Memory B cell (primary cell): ENCODE measurements at places on chromosomes 7 and 10.

- no peak overlapping the region for H3K27ac ChIP-seq
- H3K4me1 ChIP-seq, result no peaks in the 10 kb centered on the region
- no peak for DNase-seq
- H3K4me3 ChIP-seq, result no peak overlapping the region
- H3K27me3 ChIP-seq, result peaks cover 2% of the 10 kb centered on the region
These were observed 108.7 kb upstream of the KMT2C start for GRCh38 chr7:152544481-152544927.

- no peaks in the 10 kb centered on the region for H3K27me3 ChIP-seq
- no peak overlapping the region for H3K4me3 ChIP-seq
- no peak for DNase-seq
- no peaks in the 10 kb centered on the region for H3K4me1 ChIP-seq
- H3K27ac ChIP-seq, result no peak overlapping the region
These were observed 157.4 kb upstream of the MAGI2 start for GRCh38 chr7:79610748-79611304.

GRCh38 chr7:158386866-158387545, 200.6 kb downstream of the PTPRN2 start:
- H3K27me3 ChIP-seq, result peaks cover 3% of the 10 kb centered on the region
- H3K4me3 ChIP-seq, result no peak overlapping the region

DNA sequence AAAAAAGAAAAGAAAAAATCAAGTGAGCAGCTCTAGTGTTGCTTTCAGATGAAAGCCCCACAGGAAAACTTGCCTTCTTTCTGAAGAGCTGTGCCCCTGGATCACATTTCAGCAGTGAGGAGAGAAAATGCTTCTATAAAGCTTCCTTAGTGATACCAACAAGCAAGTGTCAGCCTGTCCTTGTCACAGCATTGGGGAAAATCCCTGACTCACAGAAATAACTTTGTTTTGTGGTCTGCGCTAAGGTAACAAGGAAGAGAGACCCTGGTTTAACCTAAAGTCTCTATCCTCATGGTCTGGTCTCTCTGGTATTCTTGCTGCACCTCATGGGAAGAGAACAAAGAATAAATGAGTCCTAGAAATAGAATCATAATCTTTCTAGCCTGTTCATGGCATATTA, 885.2 kb upstream of the SORCS1 start:
- no peak overlapping the region for H3K4me3 ChIP-seq
- no peaks in the 10 kb centered on the region for H3K27me3 ChIP-seq
- H3K36me3 ChIP-seq, result no peaks in the 10 kb centered on the region
- no peak overlapping the region for H3K27ac ChIP-seq

DNA sequence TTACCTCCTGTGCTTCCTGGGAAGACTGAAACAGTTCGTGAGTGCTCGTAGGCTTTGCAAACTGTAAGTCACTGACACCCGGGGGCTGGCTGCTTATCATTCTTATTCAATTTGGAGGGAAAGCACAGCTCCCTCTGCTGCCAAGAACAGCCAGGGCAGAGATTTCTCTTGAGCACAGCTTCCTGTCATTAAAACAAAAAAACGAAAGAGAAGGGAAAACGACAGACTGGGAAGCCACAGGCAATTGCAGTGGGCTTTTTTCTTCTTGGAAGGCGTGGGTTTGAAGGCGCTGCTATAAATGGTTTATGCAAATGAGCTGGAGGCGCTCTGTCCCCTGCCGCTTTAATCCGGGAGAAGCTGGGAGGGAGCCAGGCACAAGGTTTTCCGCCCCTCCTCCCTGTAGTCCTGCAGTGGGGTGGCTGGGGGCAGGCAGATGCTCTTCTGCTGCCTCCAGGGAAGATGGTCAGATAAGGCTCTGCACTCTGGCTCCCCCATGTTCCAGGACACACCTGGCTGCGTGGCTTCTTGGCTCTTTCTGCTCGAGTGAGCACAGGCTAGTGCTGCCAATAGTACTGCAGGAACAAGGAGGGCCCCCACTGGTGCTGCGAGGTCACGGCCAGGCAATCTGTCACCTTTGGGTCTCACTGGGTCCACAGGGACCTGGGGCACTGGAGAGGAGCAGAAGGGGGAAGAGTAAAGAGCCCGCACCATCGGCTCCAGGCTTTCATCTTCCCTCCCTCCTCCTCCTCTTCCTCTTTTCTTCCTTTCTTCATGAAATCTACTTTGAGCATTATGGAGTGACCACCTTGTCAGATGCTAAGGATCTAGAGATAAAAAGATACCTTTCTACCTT, 49.5 kb downstream of the NEURL1 start:
- H3K27me3 ChIP-seq, result peaks cover 17% of the 10 kb centered on the region
- H3K4me3 ChIP-seq, result peak overlapping the region; percentile 78
- DNase-seq, result no peak
- H3K36me3 ChIP-seq, result no peaks in the 10 kb centered on the region

DNA sequence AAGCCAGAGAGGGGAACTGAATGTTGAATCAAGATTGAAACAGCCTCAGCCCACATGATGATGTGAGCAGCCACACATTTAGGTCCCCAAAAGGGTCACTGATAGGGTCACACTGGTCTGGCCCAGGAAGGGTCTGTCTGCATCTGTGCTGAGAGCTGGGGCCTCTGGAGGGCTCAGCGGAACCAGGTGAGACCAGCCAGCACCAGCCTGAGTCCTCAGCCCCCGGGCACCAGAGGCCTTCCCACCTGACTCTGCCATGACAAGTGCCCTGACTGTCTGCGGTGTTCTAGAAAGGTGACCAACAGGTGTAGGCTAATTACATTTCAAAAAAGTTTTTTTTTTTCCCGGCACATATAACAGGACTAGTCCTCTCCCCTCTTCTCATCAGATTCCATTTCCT, 76.2 kb downstream of the WDR11 start:
- H3K27me3 ChIP-seq, result peaks cover 1% of the 10 kb centered on the region
- no peak overlapping the region for H3K27ac ChIP-seq
- no peak overlapping the region for H3K4me3 ChIP-seq
- no peaks in the 10 kb centered on the region for H3K36me3 ChIP-seq
- H3K4me1 ChIP-seq, result no peaks in the 10 kb centered on the region

- H3K4me3 ChIP-seq, result no peak overlapping the region
- no peaks in the 10 kb centered on the region for H3K36me3 ChIP-seq
- H3K27ac ChIP-seq, result no peak overlapping the region
- H3K4me1 ChIP-seq, result no peaks in the 10 kb centered on the region
- no peak for DNase-seq
- H3K27me3 ChIP-seq, result peaks cover 10% of the 10 kb centered on the region
These were observed 693.3 kb downstream of the GRID1 start for GRCh38 chr10:85673270-85673669.

DNA sequence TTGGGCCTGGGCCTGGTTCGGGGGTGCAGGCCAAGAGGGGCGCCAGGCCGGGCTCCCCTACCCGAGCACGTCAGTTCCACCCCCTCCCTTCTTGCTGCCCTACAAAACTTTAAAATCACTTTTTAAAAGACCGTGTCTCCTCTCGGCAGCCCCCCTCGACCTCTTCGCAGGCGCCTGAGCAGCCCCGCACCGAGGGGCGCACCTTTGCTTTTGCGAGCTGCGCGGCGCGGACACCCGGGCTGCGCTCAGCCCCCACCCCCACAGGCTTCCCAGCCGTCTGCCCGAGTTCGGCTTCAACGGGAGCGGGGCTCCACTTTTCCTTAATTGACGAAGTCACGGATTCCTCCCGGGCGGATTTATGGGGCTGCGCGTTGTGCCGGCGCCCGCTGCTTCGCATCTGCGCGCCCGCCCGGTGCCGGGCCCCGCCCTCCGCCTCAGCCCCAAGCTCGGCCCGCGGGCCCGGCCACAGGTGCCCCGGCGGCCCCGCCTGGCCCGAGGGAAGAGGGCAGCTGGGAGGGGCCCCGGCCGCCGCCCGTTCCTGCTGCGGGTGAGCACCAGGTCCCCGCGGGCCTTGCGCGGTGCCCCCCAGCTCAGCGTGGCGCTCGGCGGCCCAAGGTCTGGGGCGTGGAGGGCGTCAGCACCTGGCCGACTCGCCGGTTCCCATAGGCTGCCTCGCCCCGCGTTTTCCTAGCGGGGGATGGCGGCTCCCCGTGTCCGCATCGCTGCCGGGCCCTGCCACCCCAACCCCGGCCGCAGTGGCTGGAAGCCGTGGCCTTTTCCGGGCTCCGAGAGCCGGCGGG, 10.8 kb upstream of the MNX1 start:
- H3K27me3 ChIP-seq, result peaks cover 36% of the 10 kb centered on the region
- no peak overlapping the region for H3K4me3 ChIP-seq
- DNase-seq, result no peak
- peaks cover 7% of the 10 kb centered on the region for H3K4me1 ChIP-seq
- no peak overlapping the region for H3K27ac ChIP-seq
- H3K36me3 ChIP-seq, result no peaks in the 10 kb centered on the region

DNA sequence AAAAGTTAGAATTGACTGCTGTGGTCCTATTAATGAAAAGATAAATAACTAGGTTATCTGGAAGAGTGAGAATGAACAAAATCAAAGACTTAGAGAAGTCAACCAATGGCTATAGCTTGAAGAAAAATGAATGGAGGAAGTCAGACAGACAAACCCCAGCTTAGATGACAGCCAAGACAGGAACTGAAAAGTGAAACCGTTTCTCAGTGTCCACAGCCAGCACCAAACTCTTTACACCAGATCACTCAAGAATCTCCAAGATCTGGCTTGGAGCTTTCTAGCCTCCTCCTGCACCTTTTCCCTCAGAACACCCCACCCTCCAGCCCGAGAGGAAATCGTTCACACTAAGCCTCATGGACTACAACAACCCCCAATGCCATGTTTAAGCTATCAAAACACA, 167.0 kb downstream of the SFMBT2 start:
- peak overlapping the region; percentile 76 for H3K27ac ChIP-seq
- no peaks in the 10 kb centered on the region for H3K27me3 ChIP-seq
- DNase-seq, result no peak
- peaks cover 12% of the 10 kb centered on the region for H3K36me3 ChIP-seq

GRCh38 chr10:106872176-106872575, 292.3 kb downstream of the SORCS1 start:
- no peak overlapping the region for H3K27ac ChIP-seq
- no peaks in the 10 kb centered on the region for H3K36me3 ChIP-seq
- H3K27me3 ChIP-seq, result no peaks in the 10 kb centered on the region
- no peaks in the 10 kb centered on the region for H3K4me1 ChIP-seq
- no peak overlapping the region for H3K4me3 ChIP-seq
- no peak for DNase-seq

- H3K4me1 ChIP-seq, result peaks cover 7% of the 10 kb centered on the region
- no peaks in the 10 kb centered on the region for H3K36me3 ChIP-seq
- H3K27ac ChIP-seq, result no peak overlapping the region
- peaks cover 9% of the 10 kb centered on the region for H3K27me3 ChIP-seq
These were observed 79.7 kb downstream of the CDH23 start for GRCh38 chr10:71476228-71477011.

DNA sequence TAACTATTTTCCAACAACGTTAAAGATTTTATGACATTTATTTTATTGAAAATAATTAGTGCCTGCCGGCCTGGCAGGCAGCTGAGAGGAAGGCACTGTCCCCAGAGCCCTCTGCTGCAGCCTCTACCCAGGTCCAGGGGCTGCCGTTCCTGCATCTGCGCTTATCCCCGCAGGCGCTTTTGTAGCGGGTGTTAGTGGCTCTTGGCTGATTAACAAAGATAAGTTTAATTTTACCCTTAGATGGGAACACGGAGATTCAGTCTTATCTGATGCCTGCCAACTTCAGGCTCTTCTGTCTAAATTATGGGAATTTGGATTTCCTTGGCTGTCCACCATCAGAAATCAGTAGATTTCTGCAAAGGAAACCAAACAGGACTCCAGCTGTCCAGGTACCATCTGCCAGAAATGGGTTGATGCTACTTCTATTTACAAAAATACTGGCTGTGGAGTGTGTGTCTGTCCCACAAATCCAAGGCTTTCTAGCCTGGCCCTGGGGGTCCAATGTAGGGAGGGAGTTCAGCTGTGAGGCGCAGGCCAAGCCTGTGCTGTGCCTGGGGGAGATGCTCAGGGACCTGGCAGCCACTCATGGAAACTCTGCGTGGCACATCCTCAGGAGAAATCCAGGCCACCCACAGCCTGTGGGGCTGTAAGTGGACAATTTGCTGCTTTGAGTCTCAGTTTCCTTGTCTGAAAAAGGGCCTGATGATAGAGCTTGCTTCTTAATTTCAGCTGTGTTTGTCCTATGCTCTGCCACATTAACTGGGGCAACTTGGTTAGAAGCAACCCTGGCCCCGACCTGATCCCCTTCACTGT, 62.0 kb upstream of the IGFBP3 start:
- no peak overlapping the region for H3K27ac ChIP-seq
- H3K4me3 ChIP-seq, result no peak overlapping the region
- DNase-seq, result no peak
- H3K27me3 ChIP-seq, result peaks cover 9% of the 10 kb centered on the region

DNA sequence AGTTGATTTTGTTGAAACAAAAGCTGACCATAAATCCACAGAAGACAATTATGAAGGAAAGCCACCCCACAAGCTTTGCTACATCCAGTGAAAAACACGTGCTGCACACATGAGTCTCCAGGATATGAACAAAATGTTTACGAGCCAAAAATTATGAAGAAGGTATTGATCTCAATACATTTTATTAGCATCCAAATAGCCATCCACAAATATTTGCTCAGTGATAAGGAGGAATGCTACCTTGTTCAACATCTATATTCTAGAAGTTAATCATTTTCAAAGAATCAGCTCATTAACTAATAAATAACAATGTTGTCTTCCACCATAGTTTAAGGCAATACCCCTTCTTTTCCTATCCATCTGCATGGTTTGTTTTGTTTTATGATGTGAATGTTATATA, 42.7 kb downstream of the CALML3 start:
- H3K4me1 ChIP-seq, result no peaks in the 10 kb centered on the region
- no peaks in the 10 kb centered on the region for H3K36me3 ChIP-seq
- no peak overlapping the region for H3K4me3 ChIP-seq
- H3K27ac ChIP-seq, result no peak overlapping the region
- DNase-seq, result no peak

- peaks cover 28% of the 10 kb centered on the region for H3K27me3 ChIP-seq
- peaks cover 4% of the 10 kb centered on the region for H3K4me1 ChIP-seq
- DNase-seq, result no peak
- H3K36me3 ChIP-seq, result peaks cover 4% of the 10 kb centered on the region
- no peak overlapping the region for H3K4me3 ChIP-seq
These were observed 2.8 kb downstream of the GIMAP5 start for GRCh38 chr7:150740053-150740452.

- no peak for DNase-seq
- H3K27me3 ChIP-seq, result no peaks in the 10 kb centered on the region
- H3K4me1 ChIP-seq, result peaks cover 23% of the 10 kb centered on the region
- peak overlapping the region; percentile 2 for H3K27ac ChIP-seq
- H3K4me3 ChIP-seq, result no peak overlapping the region
These were observed 60.0 kb downstream of the RALA start for GRCh38 chr7:39683216-39683845.

DNA sequence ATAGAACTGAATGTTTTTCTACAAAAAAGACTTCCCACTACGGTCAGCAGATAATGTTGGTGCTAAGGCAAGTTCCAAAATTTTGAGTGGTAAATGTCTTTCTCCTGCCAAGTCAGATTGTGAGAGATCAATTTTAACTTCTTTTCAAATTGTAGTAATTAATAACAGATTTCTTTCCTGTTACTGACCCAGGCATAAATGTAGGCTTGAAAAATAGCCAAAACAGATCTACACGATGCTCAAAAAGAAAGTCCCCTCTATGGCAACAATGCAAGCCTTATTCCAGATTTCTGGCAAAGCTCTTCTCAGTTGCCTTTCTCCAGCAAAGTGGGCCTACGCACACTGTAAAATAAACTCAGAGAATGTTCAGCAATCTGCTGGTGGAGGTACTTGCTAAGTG, 641.0 kb upstream of the NRP1 start:
- H3K27me3 ChIP-seq, result no peaks in the 10 kb centered on the region
- DNase-seq, result no peak
- no peak overlapping the region for H3K27ac ChIP-seq
- no peaks in the 10 kb centered on the region for H3K36me3 ChIP-seq
